Hematopoietic multipotent progenitor cell (in vitro differentiated cells): ENCODE measurements at places on chromosomes 3 and 15.
A peak's percentile ranks its signal among the peaks of the same experiment; 100 is the strongest.

DNA sequence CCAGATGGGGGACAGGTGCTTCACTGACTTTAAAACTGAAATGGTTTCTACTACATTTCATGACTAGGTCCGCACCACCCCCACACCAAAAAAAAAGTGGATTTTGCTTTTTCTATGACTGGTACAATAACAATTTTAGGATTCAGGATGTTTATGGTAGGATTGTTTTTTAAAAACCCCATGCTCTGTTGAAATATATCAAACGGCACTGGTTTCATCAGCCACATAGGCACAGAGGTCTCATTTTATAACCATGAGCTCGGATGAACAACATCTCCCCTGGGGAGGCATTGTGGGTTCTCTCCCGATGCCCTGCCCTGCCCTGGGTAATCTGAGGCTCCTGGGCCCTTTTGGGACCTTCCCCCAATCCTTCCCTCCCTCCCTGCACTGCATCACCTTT, 202.7 kb upstream of the KBTBD8 start:
- DNase-seq: no peak

DNA sequence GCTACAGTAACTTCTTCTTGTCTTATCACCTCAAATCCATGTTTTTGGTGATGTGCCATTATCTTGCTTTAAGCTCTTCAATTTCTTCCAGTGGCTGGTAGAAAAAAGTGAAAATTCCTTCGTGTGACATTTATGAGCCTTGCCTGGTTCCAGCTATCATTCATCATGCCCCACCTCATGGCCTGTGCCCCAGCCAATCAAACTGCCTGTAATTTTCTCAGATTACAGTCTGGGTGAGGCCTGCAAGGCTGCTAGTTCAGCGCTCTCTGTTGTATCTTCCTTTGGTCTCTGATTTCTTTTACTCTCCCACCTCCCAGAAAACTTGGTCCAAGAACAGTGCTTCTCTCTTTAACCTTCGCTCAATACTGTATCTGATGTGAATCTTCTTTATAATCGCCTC, 249.3 kb upstream of the ZNF717 start:
- no peak for DNase-seq

DNA sequence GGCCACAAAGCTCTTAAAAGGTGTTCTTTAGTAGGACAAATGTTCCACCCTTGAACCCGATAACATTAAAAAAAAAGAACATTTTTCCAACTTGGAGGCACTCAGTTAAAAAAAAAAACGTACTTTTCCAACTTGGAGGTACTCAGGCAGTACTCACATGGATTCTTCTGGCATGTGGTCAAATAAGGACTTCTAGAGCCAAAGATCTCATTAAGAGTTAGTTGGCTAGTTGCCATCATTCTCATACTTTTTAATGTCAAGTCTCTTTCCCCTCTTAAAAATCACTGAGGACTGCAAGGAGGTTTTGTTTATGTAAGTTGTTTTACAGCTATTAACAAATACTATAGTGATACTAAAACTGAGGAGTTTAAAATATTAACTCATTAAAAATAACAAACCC, 101.0 kb downstream of the CADPS start:
- no peak for DNase-seq

DNA sequence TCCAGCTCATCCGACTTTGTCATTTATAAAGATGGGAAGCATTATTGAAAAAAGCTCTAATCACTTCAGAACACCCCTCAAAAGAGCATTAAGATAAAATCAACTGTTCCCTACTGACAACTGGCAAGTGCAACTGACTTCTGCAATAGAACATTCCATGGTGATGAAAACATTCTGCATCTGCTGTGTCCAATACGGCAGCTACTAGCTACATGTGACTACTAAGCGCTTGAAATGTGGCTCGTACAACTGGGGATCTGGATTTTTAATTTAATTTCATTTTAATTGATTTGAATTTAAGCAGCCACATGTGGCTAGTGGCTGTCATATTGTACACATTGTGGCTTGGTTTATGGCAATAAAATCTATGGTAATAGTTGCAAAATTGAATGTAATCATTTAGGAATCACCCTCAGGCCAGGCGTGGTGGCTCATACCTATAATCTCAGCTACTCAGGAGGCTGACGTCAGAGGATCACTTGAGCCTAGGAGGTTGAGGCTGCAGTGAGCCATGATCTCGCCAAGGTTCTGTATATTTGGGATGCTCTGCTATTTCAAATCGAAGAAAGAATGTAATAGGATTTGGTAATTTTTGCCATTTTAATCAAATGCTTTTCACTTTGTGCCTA, 390.3 kb downstream of the GABRB3 start:
- no peak for DNase-seq

- DNase-seq: no peak
Measured at GRCh38 chr3:3615533-3615932, 183.7 kb upstream of the LRRN1 start.

DNA sequence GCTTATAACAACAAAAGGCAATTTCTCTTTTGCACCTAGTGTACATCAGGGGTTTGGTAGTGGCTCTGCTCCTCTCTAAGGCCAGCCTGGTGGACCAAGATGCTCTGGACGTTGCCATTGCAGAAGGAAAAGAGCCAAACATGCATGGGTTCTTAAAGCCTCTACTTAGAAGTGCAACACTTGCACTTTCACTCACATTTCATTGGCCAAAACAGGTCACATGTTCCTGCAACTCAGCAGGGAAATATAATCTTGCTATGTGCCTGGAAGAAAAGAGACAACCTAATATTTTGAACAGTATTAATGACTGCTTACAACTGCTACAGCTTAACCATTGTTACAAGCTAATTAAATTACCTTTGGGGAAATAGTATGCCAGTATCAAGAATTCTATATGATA, 182.9 kb downstream of the IL5RA start:
- DNase-seq: no peak

- DNase-seq: no peak
Measured at GRCh38 chr3:53833700-53834099, 12.5 kb downstream of the CHDH start.

DNA sequence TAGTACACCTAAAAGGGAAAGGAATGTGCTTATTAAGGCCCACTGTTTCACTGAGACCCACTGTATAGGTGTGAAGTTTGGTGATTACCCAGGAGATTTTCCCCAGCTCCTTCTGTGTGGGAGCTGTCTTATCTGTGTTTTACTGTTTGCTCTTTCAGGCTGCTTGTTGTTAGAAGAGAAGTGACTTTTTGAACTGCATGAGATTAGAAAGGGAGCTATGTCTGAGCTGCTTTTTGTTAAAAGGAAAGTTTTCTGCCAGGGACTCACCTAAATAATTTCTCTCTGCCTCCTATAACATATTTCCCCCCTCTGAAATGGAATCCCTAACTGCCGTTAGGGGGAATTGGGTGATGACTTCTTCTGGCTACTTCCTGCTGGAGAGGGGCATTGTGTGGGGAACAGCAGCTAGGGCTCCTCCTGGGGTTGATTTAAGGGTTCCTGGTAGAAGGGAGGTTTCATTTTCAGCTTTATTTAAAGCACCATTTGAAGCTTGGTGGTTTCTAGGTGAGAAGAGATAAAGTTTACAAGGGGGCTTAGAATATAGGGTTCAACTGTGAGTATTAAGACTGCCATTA, 77.1 kb upstream of the ATP11B start:
- DNase-seq: peak; percentile 5

DNA sequence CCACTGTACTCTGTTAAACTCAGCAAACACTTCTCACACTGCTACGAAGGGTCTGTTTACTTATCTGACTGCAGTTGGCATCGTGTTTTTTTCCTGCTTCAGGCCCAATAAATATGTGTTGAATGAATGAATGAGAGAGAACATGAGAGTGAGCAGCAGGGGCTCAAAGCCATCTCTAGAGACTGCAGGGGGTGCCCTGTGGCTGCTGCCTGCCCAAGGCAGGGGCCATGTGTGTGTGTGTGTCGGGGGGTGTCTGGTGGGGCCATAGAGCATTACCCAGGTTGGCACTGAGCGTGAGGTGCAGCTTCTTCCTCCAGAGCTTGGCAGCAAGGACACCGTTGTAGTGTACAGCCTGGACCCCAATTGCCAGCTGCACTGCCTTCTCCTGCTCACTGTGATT, 14.8 kb downstream of the EPB42 start:
- DNase-seq: no peak

DNA sequence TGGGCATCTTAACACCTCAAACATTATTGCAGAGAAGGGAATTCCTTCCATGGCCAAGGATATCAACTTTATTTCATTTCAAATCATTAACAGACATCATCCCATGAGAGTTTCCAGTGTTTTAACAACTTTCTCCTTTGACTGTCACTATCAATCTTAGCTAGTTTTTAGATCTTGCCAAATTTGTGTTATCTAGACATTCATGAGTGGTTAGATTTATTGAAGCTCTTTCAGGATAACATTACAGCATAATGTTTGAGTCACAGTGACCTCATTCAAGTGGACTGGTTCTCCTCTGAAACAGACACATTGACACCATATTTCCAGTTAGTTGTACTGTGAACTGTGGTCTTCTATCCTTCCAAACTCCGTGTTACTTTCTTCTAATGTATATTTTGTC, 8.6 kb upstream of the TNFAIP8L3 start:
- no peak for DNase-seq

DNA sequence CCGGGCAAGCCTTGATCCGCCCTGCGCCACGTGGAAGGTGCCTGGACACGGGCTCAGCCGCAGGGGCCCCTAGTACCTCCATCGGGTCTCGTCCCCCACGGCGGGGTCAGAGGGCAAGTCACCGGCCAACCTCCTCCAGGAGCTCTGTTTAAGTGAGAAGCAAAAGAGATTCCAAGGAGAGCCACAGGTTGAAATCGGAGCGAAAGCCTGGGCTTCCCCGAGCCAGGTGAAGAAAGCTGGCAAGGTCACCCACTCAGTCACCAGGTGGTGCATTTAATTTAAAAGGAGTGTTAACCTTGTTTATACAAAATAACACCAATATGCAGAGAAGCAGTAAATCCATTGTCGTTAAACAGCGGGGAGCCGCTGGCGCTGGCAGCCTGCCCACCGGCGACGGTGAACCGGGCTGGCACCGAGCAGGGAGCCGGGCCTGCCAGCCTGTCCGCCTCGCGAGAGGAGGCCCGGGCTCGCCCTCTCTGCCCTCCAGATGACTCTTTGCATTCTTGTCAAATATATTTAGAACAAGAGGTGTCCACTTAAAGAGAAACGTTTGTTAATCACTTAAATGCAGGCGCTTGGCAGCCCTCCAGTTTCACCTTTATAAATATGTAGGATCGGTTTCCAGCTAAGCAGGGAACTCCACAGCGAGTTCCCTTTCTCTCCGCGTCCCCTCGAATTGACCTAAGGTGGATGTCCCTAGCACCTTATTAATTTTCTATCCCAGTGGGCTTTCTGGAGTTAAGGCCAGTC, 277.3 kb upstream of the NR2F2 start:
- no peak for DNase-seq

GRCh38 chr15:32853592-32853991, 135.8 kb downstream of the GREM1 start:
- DNase-seq: no peak

DNA sequence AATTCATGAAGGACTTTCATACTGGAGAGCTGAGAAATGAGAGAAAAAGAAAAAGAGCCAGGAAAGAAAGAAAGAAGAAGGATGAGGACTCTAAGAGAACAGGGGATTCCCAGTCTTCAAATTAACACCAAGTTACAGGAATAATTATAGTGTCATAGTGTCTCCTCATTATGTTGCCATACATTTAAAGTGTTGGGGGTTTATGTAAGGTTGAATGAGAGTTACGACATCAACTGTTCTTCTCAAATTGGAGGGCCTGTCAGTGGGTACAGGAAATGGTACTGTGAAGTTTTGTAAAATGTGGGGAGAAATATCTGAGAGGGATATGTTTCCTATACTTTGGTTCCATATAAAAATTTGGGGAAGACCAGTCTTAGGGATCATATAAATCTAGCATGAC, 12.3 kb upstream of the CD200 start:
- no peak for DNase-seq

DNA sequence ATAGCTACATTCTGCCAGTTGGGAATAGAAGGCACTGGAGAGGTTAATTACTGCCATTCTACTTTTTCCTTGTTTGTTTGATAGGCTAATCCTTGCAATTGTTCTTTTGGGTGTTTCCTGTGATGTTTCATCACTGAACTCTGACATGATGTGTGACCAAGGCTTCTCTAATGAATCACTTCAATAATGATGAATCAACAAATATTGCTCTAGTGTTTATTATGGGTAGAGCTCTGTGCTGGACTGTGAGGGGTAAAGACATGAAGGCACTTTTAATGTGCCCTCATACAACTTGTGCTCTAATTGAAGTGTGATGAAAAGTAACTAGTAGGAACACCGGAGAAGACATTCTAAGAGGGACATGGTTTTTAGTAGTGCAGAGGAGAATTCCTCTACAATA, 233.6 kb downstream of the WDR72 start:
- no peak for DNase-seq

DNA sequence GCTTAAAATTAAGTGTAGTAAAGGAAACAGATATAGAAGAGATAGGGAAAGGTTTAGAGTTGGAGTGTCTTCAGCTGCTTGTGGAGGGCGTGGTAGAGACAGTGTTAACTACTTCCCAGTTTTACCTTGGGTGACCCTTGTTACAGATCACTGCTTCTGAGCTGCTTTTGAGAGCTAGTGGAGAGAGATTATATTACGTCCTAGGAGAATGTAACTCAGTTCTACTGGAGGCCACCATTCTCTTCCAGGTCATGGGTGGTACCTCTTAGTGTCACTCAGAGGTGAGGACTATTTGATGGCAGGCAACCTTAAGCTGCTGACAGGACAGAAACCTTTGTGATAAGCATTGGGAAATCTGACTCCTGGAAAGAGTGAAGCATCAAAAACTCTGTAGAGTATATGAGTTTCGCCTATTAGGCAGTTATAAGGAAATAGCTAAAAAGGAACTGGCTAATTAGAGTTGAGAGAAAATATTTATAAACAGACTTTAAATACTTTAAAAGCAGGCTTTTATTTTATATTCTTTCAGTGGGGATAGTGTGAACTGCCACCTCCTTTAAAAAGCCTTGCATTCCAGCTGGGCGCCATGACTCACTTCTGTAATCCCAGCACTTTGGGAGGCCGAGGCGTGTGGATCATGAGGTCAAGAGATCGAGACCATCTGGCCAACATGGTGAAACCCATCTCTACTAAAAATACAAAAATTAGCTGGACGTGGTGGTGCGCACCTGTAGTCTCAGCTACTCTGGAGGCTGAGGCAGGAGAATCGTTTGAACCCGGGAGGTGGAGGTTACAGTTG, 106.5 kb downstream of the ZNF609 start:
- DNase-seq: no peak

- DNase-seq: no peak
Measured at GRCh38 chr15:99475754-99476412, 89.9 kb upstream of the MEF2A start.

DNA sequence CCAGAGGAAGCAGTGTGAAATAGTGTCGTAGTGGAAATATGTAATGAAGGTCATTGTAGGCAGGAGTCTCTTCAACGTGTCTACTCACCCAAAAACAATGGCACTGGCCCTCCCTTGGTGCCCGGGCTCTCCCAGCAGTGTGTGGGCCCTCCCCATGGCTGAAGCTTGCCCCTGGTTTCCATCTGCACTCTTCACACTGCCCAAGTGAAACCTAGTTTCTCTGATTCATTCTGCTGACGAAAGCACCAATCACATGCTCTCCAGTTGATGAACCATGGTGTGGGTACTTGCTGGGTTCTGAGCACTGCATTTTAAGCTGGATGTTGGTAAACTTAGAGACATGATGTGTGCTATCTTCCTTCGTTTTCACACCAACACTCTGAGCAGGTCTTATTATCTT, 61.0 kb upstream of the AGBL1 start:
- DNase-seq: no peak

- DNase-seq: no peak
Measured at GRCh38 chr3:184588776-184589175, 27.2 kb downstream of the EPHB3 start.
